NCI-H510A treated with DMSO at 0.1 percent for 48 hours (cell line): ENCODE measurements at places on chromosomes 4 and X.
A peak's percentile ranks its signal among the peaks of the same experiment; 100 is the strongest.

GRCh38 chr4:156889616-156890594, 81.7 kb downstream of the PDGFC start:
- DNase-seq, result no peak

DNA sequence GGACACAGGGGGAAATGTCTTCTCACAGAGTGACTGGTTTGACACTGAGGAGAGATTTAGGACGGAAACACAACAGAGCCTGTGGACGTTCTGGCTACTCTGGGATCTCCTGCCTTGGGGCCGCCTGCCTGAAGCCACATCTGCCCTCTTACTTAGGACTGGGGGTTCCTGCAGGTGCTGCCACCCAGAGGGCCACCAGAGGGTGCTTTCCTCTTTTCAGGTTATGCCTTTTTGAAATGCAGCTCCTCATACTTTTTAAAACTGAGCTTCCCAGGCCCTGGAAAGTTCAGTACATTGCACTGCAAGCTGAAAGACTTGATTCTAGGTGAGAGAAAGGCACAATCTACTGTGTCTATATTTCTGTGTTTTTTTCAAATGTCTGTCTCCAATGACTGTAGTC, 92.2 kb upstream of the PGRMC2 start:
- DNase-seq, result no peak

DNA sequence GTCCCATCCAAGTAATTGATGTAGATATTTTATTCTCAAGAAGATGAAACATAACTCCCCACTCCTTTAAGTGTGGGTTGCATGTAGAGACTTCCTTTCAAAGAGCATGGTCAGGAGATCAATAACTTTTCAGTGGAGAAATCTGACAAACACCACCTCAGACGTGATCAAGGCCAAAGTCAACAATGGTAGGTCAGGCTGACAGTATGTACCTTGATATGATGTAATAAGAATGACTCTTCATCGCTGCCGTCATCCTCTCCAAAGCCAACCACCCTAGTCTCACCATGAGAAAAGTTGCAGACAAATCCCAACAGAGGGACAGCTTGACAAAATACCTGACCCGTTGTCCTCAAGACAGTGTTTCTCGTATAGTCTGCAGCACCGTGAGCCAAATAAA, 67.3 kb upstream of the DHRSX start:
- DNase-seq, result no peak

GRCh38 chr4:39124885-39125599, 57.3 kb upstream of the WDR19 start:
- no peak for DNase-seq

DNA sequence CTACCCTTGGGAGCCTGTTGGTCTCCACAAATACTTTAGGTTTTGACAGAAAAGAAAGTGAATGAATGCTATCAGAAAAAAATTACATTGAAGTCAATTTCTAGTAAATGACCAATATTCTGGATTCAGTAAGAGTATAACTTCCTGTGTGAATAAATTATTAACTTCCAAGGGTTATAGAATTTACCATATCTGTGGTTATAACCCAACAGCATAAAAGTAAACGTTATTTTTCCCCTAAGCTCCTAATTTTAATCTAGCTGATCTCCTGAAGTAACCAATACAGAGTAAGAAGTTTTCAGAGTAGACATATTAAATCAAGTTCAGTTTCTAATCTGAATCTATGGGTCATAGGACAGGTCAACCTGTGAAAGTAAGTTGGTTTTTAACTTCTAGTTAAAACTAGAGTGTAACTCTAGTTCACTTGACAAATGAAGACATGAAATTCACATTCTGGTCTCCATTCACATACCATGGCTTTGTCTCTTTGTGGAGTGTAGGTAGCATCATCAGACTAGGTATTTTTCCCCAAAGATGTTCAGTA, 22.8 kb downstream of the DTHD1 start:
- no peak for DNase-seq

DNA sequence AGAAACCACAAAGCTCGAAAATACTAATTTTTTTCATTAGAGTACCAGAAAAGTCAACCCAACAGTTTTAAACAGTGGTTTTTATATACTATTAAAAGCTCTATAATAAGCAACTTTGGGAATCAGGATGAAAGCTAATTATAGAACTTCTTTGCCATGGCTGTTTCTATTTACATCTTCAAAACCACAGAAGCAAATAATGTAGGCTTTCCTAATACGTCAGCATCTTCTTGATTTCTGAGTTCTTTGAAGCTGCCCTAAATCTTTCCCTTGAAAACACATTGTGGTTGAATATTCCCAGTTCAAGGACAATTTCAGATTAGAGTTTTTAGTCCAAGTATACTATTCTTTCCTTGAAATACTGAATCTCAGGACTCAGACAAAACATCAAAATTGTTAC, 460.2 kb upstream of the FAT1 start:
- no peak for DNase-seq

- no peak for DNase-seq
Measured at GRCh38 chrX:29143356-29143755, 556.1 kb downstream of the IL1RAPL1 start.

GRCh38 chr4:55637272-55637820, 1.2 kb upstream of the NMU start:
- no peak for DNase-seq

GRCh38 chr4:36758312-36759178, 477.1 kb downstream of the DTHD1 start:
- no peak for DNase-seq

GRCh38 chr4:114332119-114332518, 266.5 kb upstream of the UGT8 start:
- DNase-seq, result no peak

DNA sequence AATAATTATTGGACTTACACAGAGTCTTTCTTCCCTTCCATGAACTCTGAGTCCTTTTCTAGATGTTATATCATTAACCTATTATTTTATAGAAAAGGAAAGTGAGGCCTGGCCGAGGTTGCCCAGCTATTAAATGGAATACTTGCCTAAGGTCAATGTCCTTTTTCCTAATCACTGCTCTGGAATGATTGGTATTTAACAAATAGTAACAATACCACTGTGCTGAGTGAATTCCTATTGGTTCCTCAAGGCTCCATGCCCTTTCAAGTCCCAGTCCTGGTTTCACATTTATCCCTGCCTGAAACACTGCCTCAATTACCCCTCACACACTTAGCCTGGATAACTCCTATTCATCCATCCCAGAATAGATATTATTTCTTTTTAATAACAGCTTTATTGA, 6.2 kb downstream of the TCEAL9 start:
- DNase-seq, result no peak

DNA sequence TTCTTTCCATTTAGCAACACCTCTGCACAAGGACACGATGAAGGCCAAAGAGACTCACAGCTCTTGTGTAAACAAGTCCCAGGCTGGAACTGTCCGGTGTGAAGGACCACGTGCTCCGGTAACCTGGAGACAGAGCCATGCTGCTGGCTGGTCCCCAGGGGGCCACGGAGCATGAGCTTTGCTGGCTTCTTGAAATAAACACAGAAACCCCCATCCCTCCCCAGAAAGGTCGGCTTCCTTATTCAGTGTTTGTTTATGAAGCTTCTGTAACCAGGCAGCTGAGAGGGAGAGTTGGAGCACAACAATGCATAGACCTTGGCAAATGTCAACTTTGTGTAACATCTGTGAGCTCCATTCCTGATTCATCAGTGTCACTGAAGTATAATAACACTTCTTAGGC, 109.4 kb downstream of the GPR143 start:
- DNase-seq, result peak; percentile 30

GRCh38 chrX:142149919-142150318, 55.2 kb downstream of the MAGEC2 start:
- no peak for DNase-seq

DNA sequence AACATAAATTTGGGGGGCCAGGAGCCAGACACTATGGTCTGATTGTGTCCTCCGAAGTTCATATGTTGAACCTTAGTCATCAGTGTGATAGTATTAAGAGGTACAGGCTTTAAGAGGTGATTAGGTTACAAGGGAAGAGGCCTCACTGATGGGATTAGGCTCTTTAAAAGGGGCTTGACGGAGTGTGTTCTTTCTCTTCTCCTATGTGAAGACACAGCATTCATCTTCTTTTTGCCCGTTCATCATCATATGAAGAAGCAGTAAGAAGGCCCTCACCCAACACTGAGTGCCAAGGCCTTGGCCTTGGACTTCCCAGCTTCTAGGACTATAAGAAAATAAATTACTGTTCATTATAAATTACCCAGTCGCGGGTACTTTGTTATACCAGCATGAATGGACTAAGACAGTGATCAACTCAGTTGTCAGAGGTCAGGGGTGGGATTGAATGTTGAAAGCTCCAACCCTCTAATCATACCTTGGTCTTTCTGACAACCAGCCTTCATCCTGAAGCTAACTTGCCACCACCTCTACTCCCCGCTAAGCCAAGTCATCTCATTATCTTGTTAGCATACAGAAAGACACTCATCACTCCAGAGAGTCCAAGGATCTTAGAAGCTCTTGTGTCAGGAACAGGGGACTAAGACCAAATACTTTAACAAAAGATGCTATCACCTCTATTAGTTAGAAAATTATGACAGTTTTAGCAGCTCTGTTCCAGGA, 543.4 kb upstream of the DIPK2B start:
- no peak for DNase-seq
